ENCODE measurements at places on chromosomes 1 and 21.

GRCh38 chr21:39461419-39461818 lies 9.6 kb downstream of the SH3BGR start:
- no peak for DNase-seq

DNA sequence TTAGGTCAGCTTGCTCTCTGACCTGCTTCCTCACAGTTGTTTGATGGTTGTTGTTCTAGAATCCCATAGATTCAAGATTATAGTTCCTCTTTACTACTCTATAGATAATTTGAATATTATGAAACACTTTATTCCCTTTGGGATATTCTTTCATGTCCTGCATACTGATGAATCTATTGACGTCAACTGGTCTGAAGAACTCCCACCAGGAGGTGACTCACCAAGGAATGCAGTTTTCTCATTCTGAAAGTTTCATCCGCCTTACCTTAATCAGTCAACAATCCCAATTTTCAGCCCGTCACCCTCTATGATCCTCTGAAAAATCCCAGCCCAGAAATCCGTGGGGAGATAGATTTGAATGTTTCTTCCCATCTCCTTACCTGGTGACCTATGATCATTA lies 834.1 kb upstream of the PRMT6 start:
- DNase-seq: no peak

- no peak for DNase-seq
These were observed 61.0 kb downstream of the WDR4 start for GRCh38 chr21:42818328-42818749.

DNA sequence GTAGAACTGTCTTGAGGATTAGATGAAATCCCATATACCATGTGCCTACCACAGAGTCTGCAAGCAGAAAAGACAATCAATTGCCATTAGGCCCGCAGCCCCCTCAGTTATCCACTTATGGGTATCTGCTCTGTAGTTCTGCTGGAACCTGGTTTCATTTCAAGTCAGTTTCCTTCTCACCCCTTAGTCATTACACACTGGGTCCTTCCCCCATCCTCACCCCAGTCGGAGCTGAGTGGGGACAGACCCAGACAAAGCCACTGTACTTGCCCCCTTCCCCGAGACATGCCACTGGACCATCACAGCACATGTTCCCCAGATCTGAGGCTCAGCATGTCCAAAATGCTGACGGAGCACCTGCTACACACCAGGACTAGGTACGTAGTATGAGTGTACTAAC lies 21.2 kb downstream of the PGLYRP3 start:
- DNase-seq: no peak

GRCh38 chr1:193301746-193302145 lies 115.3 kb upstream of the B3GALT2 start:
- DNase-seq: no peak

- DNase-seq: no peak
These were observed 1061.0 kb downstream of the ADGRL2 start for GRCh38 chr1:82861749-82862148.

DNA sequence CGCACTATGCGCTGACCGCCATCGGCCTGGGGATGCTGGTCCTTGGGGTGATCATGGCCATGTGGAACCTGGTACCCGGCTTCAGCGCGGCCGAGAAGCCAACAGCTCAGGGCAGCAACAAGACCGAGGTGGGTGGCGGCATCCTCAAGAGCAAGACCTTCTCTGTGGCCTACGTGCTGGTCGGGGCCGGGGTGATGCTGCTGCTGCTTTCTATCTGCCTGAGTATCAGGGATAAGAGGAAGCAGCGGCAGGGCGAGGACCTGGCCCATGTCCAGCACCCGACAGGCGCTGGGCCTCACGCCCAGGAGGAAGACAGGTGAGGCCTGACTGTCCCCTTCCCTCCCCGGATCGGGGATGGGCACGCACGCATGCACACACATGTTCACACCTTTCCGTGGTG lies 31.9 kb upstream of the FHAD1 start:
- no peak for DNase-seq

DNA sequence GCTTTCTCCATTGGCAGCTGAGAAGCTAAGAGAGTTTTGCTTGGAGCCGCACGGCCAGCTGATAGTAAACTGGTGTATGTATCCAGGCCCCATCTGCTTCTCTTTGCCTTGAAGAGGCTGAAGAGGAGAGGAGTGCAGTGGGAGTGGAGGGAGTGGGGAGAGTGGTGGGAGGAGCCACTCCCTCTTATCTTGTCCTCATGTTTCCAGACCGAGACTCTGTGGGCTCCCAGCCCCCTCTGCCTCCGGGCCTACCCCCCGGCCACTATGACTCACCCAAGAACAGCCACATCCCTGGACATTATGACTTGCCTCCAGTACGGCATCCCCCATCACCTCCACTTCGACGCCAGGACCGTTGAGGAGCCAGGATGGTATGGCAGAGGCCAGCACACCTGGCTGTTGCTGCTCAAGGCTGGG lies 6.0 kb upstream of the LRRC71 start:
- DNase-seq: no peak

DNA sequence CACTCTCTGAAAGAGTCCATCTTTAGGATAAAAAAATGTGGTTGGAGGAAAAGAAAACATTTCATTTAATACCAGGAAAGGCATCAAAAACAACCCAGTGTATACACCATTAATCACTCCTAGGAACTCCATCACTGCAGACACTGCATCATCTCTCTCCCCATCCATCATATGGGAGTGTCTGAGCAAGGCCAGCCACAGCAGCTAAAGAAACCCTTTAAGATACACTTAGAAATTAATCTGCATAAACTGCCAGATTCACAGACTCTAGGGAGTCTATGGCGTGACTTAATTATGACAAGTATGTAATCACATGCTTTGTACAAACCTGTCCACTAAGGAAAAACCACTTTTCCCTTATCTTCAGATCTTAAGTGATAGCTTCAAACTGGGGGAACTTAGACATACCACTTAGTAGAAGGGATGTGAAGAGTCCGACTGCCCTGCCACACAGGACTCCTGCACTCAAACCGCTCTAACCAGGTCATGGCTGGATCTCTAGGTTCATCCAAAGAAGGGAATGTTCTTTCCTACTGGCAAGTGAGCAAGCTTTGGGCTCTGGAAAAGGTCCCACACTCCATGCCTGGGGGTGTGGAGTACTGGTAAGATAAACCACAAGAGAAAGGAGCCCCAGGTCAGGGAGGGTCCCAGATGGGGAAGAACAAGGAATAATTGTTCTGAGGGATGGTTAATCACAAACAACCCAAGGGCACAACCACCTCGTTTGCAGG lies 61.0 kb upstream of the C8B start:
- DNase-seq: no peak

GRCh38 chr1:185157599-185158412 lies 839 bp downstream of the SWT1 start:
- DNase-seq: no peak

DNA sequence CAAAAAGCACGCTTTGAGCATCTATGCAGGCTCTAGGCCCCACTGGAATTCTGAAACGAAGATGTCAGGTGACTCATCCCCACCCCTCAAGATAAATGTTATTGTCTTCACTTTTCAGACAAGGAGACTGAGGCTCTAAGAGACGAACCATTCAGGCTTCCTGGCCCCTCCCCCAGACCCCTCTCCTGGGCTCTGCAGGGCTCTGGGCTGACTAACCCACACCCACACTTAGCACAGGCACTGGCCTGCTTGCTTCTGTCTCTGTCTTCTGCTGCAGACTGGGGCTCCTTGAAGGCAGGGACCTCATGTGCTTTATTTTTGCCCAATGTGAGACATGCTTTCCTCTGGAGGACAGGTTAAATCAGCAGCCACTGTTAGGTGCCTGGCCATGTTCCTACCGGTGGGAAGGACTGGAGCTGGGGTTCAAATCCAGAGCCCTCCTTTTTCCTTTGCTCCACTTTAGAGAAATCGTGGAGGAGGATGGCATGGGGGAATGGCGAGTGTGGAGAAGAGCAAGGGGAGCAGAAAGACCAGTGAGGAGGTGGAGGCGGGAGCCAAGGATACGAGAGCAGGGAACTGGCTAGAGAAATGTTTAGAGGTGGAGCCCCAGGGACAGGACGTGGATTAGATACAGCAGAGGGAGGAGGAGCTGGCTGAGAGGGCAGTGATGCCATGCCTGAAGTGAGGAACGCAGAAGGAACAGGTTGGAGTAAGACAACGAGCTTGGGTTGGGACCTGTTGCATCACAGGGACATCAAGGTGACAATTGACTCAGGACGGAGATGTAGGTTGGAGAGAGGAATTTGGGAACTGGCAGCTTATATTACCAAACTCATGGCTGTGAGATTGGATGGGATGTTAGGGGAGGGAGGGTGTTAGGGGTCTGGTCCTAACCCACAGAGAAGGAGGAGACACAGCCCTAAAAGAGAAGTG lies 1.7 kb downstream of the TMEM125 start:
- DNase-seq: no peak

DNA sequence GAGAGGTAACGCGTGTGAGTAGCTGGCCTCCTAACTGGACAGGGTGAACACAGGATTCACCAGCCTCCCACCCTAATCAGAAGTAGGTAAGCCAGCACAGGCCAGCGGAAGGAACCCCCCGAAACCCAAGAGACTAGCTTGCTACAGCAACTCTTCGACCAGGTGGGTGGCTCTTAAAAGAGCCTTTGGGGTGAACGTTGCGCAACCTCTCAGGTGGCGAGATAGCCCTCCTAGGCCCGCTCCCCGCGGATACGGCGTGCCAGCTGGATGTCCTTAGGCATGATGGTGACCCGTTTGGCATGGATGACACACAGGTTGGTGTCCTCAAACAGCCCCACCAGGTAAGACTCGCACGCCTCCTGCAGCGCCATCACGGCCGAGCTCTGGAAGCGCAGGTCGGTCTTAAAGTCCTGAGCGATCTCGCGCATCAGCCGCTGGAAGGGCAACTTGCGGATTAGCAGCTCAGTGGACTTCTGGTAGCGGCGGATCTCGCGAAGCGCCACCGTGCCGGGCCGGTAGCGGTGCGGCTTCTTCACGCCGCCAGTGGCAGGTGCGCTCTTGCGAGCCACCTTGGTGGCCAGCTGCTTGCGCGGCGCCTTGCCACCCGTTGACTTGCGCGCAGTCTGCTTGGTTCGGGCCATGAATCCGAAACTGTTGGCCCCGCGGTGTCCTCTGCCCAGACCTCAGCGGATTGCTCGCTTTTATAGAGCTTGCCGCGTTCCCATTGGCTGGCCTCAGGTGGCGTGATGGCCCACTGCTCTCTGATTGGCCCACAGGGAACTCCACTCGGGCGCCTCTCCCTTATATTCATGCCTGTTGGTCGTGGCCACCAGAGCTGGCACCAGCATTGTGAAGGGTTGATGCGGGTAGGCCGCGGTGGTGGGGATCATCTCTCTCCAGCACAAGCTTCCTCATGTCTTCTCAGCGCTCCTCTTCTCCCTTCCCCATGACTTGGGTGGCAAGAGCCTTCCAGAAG lies 8.3 kb upstream of the TRIM17 start:
- no peak for DNase-seq

DNA sequence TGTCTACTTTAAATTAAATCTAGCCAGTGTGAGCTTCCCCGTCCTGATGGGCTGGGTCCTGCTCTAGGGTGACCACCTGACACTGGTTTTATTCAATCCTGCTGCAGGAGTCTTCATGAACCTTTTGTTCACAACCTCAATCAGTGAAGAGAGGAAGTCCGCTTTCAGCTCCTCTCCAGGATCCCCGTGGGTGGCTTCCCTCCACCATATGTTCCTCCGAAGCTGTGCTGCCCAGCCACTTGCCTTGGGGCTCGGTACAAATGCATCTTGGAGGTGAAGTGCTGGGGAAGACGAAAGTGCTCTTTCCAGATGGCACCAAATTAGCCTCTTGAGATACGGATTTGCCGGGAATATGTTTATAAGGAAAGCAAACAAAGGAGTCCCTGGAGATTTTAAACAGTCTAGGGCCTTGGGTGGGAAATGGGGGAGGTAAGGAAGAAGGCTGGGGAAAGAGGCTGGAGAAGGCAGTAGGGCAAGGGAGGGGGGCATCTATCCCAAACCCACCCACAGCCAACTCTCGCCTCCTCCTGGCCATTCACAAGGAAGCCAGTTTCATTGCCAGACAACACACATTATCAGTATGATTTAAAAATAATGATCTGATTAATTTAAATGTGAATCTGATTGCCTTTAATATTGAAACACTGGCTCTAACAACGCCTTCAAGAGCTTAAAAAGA lies 430.8 kb downstream of the DISC1 start:
- DNase-seq: no peak

- no peak for DNase-seq
These were observed 3.4 kb downstream of the UQCRHL start for GRCh38 chr1:15804060-15804459.

GRCh38 chr1:163657719-163658118 lies 336.0 kb downstream of the NUF2 start:
- no peak for DNase-seq

DNA sequence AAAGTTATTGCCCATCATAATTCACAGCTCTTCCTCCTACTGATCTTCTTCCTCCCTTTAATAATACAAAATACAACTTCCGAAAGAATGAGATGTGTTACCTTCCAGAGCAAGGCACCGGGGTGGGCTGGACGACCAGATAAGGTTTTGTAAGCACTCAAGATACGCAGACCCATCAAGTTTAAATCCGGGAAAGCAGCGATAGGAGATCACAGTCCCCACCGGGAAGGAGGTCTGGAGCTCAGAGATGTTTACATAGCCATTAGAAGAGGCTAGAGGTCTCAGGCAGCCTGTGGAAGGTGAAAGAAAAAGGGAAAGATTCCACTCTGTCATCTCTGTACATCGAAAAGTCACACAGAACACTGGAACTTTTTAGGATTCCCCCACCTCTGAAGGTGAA lies 99.4 kb downstream of the SUSD4 start:
- no peak for DNase-seq

DNA sequence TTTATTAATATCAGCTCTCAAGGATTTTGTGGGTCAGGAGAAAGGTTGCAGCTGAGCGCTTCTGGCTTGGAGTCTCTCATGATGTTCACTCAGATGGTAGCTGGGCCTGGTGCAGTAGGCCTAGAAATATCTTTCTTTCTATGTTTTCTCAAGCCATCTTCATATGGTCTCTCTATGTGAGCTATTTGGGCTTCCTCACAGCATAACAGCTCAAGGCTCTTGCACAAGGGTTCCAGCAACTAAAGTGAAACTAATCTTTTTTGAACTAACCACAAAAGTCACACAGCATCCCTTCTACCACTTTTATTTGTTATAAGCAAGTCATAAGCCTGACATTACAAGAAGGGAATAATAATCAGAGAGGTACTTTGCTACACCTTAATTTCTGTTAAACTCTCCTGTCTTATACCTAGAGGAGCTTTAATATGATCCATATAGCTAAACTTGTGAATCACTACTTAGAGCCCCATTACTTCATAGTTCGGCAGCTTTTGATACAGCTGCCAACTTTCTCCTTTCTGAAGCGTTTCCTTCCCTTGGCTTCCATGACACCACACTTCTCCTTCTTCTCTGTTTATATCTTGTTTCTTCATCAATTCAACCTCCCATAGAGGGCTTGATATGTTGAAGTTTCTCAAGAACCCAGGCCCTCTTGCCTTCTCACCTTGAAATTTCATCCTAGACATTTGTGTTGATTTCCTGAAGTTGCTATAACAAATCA lies 720.2 kb downstream of the LTN1 start:
- no peak for DNase-seq

DNA sequence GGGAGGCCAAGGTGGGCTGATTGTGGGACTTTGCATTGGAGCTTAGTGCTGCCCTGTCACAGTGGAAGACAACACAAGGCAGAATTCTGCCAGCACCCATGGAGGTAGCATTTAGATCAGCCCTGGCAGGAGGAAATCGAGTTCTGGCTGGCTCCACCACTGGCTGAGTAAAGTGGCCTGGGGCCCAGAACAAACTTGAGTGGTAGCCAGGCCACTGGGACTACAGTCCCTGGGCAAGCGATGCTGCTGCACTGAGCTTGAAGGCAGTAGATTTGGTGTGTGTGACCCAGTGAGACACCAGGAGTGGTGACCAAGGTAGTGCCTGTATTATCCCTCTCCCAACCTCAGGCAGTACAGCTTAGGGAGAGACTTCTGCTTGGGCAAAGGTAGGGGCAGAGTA lies 22.5 kb upstream of the UHMK1 start:
- no peak for DNase-seq

All from pancreas (tissue), 10 donors.